ENCODE measurements at places on chromosomes 7 and 10.
A peak's percentile ranks its signal among the peaks of the same experiment; 100 is the strongest.

- DNase-seq = no peak
Measured at GRCh38 chr7:16348251-16348650, 73.1 kb downstream of the CRPPA start.

DNA sequence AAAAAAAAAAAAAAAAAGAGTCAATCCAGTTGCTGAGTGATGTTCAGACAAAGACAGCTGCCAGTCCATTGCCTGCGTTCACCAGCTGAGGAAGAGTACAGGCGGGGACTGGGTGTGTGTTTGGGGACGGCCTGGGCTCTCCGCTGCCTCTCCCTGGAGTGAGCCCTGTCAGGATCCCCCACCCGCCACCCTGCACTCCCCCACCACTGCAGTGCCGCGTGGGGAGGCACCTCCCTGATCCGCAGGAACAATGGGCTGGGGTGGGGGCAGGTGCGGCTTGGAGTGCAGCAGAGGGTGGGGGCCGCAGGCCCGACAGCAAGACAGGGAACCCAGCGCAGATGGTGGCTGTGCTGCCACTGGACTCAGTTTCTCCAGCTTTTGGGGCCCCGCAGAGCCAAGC is 1.4 kb downstream of the HSPA12A start:
- no peak for DNase-seq

DNA sequence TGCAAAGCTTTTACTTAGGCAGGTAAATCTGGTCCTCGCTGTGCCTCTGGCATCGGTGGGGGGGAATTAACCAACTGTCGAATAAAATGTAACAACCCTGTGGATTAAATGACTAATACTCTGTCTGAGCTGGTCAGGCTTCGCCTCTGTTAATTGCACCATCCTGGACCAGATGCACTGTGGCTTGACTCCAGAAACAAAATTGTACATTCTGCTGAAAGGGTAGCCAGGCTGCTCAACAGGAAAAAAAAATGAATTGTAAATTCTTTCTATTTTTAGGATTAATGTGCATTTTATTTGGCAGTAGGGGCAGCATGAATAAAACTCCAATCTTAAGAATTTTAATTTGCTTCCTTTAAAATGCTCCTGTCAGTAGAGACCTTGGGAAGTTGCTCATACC is 389.4 kb downstream of the SORCS1 start:
- no peak for DNase-seq

GRCh38 chr10:100744987-100745881 is at the start of gene PAX2:
Gene PAX2, plus strand, starts transcription at chr10:100745582. Its CDS starts 679 bp downstream, at chr10:100746261.
- DNase-seq = peak; percentile 4

- DNase-seq = no peak
Measured at GRCh38 chr7:124106575-124106974, 73.7 kb upstream of the TMEM229A start.

GRCh38 chr7:111333010-111333409 is 229.3 kb downstream of the IMMP2L start:
- DNase-seq = peak; percentile 11

DNA sequence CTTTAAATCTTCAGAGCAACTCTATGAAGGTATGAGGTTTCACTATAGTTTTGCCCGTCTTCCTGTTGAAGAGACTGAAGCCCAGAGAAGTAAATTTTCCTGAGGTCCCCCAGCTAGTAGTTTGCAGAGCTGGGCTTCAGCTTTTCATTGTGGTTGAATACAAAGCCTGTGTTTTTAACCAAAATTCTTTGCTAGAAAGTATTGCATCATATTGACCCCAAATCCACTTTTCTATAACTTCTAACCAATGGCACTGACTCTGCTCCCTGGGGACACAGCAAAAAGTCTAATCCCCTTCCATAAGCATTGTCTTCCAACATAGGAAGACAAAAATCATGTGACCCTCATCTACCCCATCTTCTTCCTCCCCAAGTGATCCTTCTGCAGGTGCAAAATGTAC is 93.0 kb downstream of the KCNMA1 start:
- DNase-seq = no peak

GRCh38 chr10:86721232-86721631 is 35.2 kb upstream of the BMPR1A start:
- DNase-seq = no peak

DNA sequence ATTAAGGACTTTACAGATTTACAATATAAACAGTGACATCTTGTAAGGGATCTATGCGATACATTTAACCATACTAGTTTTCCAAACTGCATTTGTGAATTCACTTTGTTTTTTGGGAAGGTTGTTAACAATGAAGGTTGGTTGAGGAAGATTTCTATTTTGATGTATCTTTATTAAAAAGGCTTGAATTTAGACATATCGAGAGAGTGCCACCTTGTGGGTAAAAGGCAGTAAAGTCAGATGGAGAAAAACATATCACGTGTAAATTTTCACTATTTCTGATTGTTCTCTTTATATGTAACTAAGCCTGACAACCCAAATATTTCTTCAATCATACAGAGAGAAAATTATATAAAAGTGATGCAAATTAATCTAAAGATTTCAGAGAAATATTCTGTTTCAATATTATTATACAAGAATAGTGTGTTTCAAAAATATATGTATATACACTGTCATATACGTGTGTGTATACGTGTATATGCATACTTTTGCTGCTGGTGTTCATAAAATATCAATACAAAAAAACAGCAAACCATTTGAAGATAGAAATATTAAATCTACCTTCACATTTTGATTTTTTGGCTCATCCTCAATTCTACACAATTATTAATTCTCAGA is 988.6 kb downstream of the SORCS1 start:
- DNase-seq = peak; percentile 43

- DNase-seq = no peak
Measured at GRCh38 chr10:131155876-131156230, 155.7 kb downstream of the TCERG1L start.

- no peak for DNase-seq
Measured at GRCh38 chr10:24239289-24240040, 30.5 kb downstream of the KIAA1217 start.

DNA sequence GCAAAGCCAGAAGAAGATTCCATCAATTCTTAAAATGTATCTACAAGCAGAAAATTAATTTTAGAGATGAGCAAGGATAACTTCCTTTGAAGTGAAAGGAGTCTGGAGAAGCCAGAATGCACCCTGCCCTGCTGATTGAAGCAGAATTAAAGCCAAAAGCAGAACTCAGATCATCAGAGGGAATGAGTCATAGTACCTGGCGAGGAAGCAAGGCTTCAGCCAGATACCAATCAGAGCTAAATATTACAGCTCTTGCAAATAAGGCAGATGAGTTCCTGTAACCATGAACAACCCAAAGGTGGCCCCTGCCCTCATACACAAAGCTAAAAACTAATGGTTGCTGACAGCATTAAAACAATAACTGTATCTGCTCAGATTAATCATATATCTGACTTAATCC is 10.4 kb downstream of the HTR7 start:
- no peak for DNase-seq

- DNase-seq = no peak
Measured at GRCh38 chr10:111116762-111117445, 40.1 kb downstream of the ADRA2A start.

DNA sequence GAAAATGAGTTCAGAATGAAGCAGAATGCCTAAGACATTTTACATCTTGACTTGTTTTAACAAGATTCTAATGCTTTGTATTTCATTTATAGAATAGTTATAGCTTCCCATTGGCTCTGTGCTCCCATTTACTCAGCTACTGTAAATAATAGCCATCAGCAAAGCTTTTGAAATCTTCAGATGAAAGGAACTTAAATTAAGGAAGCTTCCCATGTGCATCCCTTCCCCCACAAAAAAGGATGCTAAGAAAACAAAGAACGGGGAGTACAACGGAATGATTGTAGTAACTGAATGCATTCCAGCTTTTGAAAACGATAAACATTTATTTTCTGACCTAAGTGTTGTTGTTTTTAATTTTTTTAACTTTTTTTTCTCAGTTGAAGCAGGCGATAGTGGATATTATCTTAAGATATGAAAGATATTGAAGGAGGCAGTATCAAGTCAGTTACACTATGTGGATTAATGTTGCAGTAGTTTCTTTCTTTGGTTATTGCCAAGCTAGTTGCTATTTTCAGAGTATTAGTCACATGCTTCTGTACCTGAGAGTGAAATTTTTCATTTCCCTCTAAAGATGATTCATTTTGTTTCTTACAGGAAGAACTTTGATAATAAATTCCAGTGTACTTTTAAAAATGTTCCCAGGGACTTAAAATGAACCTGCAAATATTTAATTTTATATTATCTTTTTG is 129.2 kb downstream of the KCND2 start:
- no peak for DNase-seq

DNA sequence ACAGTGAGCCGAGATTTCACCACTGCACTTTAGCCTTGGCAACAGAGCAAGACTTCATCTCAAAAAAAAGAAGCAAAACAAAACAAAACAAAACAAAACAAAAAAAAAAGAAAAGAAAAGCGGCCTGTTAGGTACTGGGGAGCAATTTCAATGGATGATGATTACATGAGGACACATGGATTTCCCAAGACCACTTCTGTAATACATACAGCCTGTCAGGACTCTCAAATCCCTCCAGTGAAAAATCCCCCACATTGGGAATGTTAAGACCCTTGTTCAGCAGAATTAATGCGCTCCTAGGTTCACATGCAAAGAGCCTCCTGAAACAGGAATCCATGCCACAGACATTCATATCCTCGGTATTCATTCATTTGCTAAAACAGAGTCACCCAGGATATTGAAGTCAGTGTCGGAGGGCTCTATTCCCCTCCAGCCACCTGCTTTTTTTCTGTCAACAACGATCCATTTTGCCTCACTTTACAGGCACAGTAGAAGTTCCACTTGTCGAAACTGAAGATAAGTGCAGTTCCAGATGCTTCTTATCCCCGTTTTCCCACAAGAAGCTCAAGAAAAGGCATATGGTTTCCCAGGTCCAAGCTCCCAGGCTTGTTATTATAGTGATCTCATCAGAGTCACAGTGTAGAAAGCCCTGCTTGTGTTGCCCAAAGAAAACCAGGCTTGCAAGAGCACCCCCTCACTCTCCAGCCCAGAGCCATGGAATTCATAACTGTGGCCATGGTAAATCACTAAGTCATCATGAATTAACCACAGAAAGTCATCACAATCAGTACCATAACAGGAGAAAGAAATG is 20.2 kb downstream of the SLC16A12 start:
- DNase-seq = no peak

DNA sequence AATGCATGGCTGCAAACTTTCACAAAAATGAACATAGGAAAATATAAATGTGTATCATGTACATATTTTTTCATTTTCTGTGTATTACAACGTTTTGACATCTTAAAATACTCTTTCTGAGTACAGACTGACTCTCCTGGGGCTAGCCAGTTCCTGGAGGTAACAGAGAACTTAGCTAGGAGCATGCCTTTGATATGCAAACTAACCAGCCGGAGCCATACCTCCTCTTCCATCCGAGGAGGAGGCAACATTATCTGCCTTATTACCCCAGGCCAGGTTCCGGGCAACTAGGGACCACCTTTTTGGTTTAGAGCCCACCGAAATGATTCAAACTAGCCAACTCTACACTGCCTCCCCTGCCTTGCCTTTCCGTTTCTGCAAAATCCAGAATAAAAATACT is 33.7 kb upstream of the HECW1 start:
- DNase-seq = no peak

DNA sequence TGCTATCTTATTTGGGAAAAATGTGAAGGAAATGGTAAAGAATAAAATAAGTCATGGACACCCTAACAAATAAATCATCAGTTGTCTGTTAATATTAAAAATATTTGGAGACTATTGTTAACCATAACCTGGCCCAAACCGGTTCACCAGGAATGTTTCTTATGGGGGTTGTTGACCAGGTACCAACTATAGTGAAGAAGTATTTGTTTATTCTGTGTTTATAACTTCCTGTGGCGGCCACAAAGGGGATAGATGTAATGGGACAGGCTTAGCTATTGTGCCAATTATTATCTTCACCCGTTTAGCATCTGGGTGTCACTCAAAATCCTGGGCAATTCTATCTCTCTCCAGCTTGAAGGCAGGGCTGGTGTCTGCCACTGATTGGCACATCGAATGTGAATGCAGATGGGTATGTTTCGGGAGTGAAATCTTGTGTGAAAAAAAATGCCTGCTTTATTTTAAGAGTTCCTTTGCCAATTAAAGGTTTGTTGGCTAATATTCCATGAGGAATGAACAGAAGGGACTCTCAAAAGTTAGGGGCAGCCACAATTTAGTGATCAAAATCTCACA is 500.9 kb downstream of the ARL4A start:
- DNase-seq = no peak

- no peak for DNase-seq
Measured at GRCh38 chr7:92423710-92424131, 23.6 kb upstream of the GATAD1 start.

- DNase-seq = peak; percentile 93
Measured at GRCh38 chr10:113709221-113709838, 29.6 kb downstream of the CASP7 start.

GRCh38 chr10:121133901-121134300 is 282.7 kb downstream of the WDR11 start:
- DNase-seq = no peak

GRCh38 chr7:88628363-88629085 is 131.0 kb upstream of the ZNF804B start:
- DNase-seq = no peak

Measured in NCI-H146 (cell line).